ENCODE measurements at places on chromosomes 3 and 15. TPM values are rescaled to one million over a fixed set of nuclear protein-coding genes. Genes with fewer than 3 reads are reported as not detected.

GRCh38 chr3:64316971-64317370 lies 91.7 kb upstream of the PRICKLE2 start:
- DNase-seq, result no peak

DNA sequence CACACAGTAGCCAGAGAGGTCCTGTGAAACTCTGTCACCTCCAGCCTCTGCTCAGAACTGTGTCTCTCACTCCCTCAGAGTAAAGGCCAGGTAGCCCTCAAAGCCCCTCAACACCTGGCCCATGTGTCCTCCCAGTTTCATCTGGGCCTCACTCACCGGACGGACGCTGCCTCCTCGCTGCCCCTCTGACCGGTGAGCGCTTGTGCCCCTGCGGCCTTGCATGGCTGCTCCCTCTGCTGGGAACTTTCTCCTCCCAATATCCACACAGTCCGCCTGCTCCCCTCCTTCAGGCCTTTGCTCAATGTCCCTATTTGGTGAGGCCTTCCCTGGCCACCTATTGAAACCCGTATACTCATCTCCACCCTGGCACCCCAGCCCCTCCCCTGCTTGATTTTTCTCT lies 36.8 kb upstream of the TRH start:
- no peak for DNase-seq

GRCh38 chr3:149245738-149246451 lies 24.3 kb upstream of the CP start:
- DNase-seq, result no peak

Gene COL6A6
- polyA plus RNA-seq, result 2.4 TPM

DNA sequence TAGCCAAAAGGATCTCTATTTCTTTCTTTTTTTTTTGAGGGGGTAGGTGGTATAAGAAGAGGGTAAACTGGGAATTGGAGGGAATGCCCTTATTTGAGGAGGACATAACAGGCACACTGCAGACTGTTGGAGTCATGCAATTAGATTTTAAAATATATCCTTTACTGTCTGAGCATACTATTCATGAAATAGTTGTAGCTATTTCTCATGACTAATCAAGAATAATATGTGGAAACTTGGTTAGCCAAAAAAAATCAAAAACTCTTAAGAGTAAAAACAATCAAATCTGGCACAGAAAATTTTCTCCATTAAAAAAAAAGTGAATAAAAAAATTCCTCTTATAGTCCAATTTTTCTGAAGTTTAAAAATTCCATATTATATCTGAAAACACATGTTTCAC lies 174.9 kb downstream of the SCAPER start:
- no peak for DNase-seq

DNA sequence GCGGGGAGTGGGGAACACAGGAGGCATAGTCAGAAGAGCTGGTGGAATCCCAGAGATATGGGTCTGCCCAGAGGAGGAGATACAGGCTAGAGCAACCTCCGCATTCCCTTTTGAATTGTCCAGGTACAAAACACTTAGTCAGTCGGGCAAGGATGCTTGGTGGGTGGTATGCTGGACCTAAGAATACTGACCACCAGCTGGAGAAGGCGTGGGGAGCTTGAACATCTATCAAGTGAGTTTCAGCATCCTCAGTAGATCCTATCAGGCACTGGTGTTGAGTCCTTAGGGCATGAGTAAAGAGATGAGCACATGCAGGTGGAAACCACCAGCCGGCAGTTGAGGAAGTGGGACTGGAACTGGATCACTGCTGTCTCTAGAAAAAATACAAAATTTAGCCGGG lies 14.7 kb upstream of the DIS3L start:
- no peak for DNase-seq

DNA sequence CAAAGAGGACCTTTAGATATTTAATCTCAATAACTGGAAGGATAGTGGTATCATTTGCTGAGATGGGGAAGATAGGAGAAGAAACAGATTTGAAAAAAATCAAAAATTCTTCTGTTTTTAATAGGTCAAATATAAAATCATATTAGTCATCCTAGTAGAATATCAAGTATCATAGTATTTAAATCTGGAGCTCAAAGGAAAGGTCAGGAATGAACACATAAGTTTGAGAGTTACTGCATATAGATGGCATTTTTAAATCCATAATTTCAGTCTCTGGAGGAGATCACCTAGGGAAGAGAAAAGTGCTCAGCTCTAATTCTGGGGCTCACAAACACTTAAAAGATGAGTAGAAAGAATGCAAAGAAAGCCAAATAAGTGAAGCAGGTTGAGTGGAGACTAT lies 24.9 kb upstream of the CFAP20DC start:
- no peak for DNase-seq

DNA sequence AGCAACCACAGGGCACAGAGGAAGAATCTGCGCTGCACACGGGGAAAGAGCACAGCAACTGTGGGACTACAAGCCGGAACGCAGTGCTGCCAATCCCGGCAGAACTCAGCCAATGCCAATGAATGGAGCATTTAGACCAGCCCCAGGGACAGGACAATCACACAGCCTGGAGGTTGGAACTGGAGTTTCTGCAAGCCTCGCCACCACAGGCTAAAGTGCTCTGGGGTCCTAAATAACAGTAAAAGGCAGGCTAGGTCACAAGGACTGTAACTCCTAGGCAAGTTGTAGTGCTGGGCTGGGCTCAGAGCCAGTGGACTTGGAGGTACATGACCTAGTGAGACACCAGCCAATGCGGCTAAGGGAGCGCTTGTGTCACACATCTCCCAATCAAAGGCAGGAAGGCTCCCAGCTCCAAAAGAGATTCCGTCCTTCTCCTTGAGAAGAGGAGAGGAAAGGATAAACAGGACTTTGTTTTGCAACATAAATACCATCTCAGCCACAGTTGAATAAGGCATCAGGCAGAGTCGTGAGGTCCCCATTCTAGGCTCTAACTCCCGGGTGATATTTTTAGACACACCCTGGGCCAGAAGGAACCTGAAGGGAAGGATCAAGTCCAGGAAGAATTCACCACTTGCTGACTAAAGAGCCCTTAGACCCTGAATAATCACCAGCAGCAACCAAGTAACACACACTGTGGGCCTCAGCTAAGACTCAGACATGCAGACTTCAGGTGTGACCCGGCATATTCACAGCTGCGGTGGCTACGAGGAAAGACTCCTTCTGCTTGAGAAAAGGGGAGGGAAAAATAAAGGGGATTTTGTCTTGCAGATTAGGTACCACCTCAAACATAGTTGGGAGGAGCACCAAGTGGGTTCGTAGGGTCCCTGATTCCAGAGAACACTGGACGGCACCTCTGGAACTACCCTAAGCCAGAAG lies 85.5 kb upstream of the XXYLT1 start:
- DNase-seq, result peak; percentile 59

DNA sequence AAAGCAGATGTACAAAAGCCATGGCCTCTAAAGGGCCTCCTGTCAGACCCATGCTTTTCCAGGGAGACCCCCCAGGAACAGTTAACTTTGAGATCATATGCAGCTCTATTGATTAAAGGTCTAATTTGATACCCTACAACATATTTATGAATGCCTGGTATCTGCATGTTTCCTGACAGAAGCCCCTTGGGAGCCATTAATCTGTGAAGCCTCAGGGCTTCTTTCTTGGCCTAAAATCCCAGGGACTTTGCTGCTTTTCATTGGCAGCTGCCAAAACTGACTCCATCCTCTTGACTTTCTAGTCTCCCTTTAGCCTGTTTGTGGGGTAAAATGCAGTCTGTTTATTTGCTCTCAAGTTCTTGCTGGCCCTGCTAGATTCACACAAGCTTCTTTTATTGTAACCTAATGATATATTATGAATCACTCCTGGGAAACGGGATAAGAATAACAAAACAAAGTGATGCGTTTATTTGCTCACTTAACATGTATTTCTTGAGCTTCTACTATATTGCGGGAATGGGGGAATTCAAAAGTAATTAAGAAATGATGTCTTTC lies 257.0 kb downstream of the LSAMP start:
- DNase-seq, result no peak

Gene EPHA6
- 33.0 TPM for polyA plus RNA-seq

Gene HMCES
- polyA plus RNA-seq, result 81.5 TPM

- DNase-seq, result no peak
These were observed 122.6 kb downstream of the OSBPL10 start for GRCh38 chr3:31858439-31858838.

GRCh38 chr3:30612437-30613132 lies 6.2 kb downstream of the TGFBR2 start:
- no peak for DNase-seq

- no peak for DNase-seq
These were observed 476.7 kb downstream of the OCA2 start for GRCh38 chr15:27622371-27622770.

- no peak for DNase-seq
These were observed 307.8 kb upstream of the PROK2 start for GRCh38 chr3:72092778-72093177.

DNA sequence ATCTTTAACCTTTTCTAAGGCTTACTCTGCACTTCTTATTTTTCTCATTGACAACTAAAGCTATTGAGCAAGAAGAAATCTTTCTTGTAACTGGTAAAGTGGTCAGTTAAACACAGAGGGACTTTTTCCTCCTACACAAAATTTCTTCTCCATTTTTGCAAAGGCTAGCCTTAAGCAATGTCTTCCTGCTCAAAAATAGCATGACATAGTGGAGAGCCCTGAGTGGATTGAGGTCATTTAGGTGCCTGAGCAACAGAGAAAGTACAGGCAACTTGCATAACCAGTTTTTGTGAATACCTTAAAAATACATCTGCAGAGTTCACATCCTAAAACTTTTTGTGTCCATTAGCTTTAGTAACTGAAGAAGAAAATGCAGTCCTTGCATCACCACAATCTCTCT lies 144.7 kb upstream of the TTC14 start:
- DNase-seq, result no peak

Gene CISH
- 5.8 TPM for polyA plus RNA-seq

DNA sequence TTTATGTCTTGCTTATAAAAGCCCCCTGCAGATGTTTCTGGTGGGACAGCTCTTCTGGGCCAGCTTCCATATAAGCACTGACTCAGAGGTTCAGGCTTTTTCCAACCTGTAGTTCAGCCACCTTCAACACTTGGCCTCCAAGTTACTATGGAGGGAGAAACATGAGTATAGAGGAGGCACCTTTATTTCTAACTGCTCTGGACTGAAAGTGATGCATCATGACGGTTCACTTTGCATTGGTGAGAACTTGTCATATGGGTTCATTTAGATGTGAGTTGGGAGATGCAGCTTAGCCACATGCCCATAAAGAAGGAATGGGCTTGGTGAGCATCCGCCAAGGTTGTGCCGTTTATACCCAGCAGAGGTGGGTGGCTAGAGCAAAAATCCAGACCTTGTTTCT lies 58.8 kb upstream of the CFAP161 start:
- no peak for DNase-seq

Gene CPEB1
- 60.8 TPM for polyA plus RNA-seq

- no peak for DNase-seq
These were observed 77.0 kb downstream of the KLF13 start for GRCh38 chr15:31403606-31404005.

Gene CCR9
- polyA plus RNA-seq, result 0.25 TPM

DNA sequence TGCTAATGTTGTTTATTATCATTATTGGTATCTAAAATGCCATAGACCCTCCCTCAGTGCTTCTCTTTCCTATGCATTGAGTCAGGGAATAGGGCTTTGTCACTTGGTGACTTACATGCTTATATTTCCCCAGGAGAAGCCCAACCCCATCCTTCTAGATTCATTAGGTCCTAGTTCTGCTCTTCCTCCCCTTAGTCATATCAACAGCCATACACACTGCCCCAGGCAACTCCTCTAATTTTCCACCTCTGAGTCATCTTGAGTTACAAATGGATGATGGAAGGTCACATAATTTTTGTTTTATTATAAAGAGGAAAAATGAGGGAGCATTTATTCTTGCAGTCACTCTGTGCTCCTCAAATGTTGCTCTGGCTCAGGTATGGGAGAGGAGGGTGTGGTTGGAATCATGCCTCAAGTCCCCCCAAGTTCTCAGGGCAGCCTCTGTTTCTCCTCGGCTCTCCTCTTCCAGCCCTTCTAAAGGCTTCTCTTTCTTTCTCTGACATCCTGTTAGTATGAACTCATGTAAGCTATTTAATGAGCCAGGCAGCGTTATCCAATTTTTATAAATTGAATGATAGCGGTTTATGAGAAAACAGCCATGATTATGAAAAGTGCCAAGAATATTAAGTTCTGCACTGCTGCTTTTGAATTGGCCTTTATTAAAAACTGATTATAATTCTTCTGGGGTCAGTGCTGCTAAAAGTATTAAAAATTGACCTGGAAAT lies 45.6 kb upstream of the FSTL1 start:
- no peak for DNase-seq

Gene AEN
- 22.5 TPM for polyA plus RNA-seq

GRCh38 chr3:70989174-70989573 lies 594.4 kb downstream of the FOXP1 start:
- no peak for DNase-seq

GRCh38 chr15:74870436-74871215 lies 2.5 kb downstream of the SCAMP2 start:
- DNase-seq, result no peak

DNA sequence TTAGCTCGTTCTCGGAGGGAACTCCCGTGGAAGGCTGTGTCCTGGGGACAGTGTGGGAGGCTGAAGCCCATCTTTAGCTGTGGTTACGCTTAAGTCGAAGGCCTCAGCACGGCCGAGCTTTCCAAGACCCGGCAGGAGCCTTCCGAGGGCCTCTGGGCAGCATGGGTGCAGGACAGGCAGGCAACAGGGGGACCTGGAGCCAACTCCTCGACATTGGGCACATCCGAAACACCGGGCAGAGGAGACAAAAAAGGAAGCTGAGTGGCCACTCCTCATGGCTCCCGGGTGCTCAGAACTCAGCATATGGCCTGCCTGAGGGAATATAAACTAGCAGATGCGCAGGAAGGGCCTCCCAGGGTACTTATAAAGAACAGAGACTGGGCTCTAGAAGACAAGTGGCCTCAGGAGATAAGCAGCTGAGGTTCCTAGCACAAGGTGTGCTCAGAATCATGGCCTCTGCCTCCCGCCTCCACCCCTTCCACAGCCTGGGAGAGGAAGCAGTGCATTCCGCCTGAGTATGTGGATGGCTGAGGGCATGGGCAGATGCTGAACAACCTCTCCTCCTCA lies 34.1 kb downstream of the ABTB1 start:
- no peak for DNase-seq

DNA sequence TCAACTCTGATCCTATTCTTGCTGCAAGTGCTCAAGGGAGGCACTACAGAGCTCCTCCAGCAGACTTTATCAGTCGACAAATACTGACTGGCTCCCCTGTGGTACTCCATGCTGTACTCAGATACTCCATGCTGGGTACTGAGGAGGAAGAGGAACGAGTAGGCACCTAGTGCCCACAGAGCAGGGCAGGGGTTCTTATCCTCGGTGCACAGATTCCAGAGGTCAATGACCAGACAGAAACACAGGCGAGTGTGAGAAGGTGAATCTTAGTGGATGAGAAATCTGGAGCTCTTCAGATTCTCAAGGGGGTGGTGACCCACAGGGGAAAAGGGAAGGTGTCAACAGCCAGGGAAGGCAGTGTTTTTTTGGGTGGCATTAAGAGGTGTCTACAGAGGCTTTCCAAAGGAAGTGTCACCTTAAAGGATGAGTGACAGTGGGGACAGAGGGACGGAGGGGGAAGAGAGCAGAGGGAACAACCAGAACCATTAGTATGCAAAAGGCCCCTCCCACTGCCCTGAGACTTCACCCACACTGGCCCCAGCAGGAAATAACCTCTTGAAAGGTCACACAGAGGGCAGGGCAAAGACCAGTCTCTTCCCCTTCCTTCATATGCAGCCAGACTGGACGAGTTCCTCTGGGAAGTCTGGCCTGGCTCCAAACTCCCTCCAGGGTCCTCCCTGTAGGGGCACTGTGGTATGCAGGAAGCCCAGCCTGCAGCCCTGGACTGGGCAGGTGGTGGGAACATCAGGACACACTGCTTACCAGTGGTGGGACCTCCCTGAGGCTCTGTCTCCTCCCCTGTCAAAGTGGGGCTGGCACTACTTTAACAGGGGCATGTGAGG lies 27.5 kb downstream of the CCDC12 start:
- DNase-seq, result no peak

Gene EPHB3
- polyA plus RNA-seq, result 2.6 TPM

- DNase-seq, result no peak
These were observed 12.6 kb downstream of the IFT57 start for GRCh38 chr3:108209579-108209978.

Data from testis (tissue), 5 donors.